ENCODE measurements at places on chromosomes 12 and 14. TPM values are rescaled to one million over a fixed set of nuclear protein-coding genes. Genes with fewer than 3 reads are reported as not detected.

CLEC1A gene
- total RNA-seq = 5.1 TPM

IL26 gene
- total RNA-seq = not detected

PLXNC1 gene
- total RNA-seq = 9.2 TPM

TSHR gene
- total RNA-seq = 0.63 TPM

BICDL1 gene
- 0.68 TPM for total RNA-seq

ESRRB gene
- not detected for total RNA-seq

CCER1 gene
- not detected for total RNA-seq

KCNH3 gene
- 0.95 TPM for total RNA-seq

RPGRIP1 gene
- not detected for total RNA-seq

RDH16 gene
- total RNA-seq = 0.71 TPM

DEGS2 gene
- not detected for total RNA-seq

GAS2L3 gene
- 9.3 TPM for total RNA-seq

HOXC4 gene
- total RNA-seq = 1.2 TPM

P2RX2 gene
- total RNA-seq = not detected

RND1 gene
- 2.6 TPM for total RNA-seq

LRFN5 gene
- 0.41 TPM for total RNA-seq

KLHL33 gene
- total RNA-seq = 0.42 TPM

PLEKHG7 gene
- total RNA-seq = not detected

IGFBP6 gene
- total RNA-seq = 2,150 TPM

CLEC12A gene
- 1.1 TPM for total RNA-seq

NTN4 gene
- total RNA-seq = 72.3 TPM

FAM181A gene
- not detected for total RNA-seq

AKAP3 gene
- total RNA-seq = 3.3 TPM

TAPBPL gene
- total RNA-seq = 23.7 TPM

MMP17 gene
- 12.1 TPM for total RNA-seq

LBHD2 gene
- not detected for total RNA-seq

DCN gene
- 869 TPM for total RNA-seq

GPRC5D gene
- not detected for total RNA-seq

GPD1 gene
- total RNA-seq = 5.0 TPM

SNAPC1 gene
- 8.6 TPM for total RNA-seq

NDRG2 gene
- total RNA-seq = 139 TPM

NXPH4 gene
- total RNA-seq = 0.81 TPM

KRT81 gene
- not detected for total RNA-seq

SLC39A9 gene
- 44.3 TPM for total RNA-seq

CLEC2D gene
- total RNA-seq = 30.8 TPM

ALKBH1 gene
- 7.2 TPM for total RNA-seq

VASH1 gene
- 27.7 TPM for total RNA-seq

GLS2 gene
- not detected for total RNA-seq

LRTM2 gene
- total RNA-seq = not detected

NELL2 gene
- total RNA-seq = 0.63 TPM

TBX5 gene
- 1.5 TPM for total RNA-seq

LRRIQ1 gene
- total RNA-seq = not detected

EXOC3L4 gene
- not detected for total RNA-seq

KCNJ8 gene
- 8.1 TPM for total RNA-seq

AQP2 gene
- not detected for total RNA-seq
